Stimulated activated CD8-positive, alpha-beta memory T cell treated with anti-CD3 and anti-CD28 coated beads, Interleukin-2, amount 100 ng/mL, for 48 hours (primary cell): ENCODE measurements at places on chromosomes 6 and 20.

DNA sequence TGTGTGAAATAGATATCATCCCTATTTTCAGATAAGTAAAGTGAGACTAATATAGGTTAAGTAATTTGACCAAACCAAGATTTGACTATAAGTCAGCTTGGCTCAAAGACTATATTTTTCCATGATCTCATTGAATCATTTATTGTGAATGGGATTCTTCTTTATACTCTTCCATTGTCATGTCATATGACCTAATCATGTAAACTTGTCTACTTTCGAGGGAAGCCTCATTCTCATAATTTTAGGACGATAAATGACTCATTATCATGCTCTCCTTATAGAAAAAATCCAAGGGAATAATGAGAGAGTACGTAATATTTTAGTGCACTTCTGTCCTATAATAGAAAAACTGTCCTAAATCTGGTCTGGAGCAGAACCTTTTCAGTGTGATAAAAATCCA is 40.9 kb upstream of the CCN6 start:
- DNase-seq, result no peak

DNA sequence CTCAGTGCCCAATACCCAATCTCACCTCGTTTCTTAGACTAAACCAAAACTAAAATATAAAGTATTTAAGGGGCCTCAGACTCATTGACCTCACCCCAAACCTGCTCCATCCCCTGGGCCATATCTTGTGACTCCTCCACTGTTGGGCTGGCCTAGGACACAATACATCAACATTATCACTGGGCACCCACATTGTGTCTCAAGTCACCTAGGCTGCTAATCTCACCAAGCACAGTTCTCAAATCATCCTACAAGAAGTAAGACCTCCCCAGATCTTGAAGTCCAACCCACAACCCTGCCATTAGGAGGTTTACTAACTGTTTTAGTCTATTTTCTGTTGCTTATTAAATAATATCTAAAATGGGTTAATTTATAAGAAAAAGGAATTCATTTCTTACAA is 96.2 kb downstream of the CRYBG1 start:
- DNase-seq, result no peak

GRCh38 chr6:170545405-170545804 is 7.7 kb downstream of the PSMB1 start:
- no peak for DNase-seq

DNA sequence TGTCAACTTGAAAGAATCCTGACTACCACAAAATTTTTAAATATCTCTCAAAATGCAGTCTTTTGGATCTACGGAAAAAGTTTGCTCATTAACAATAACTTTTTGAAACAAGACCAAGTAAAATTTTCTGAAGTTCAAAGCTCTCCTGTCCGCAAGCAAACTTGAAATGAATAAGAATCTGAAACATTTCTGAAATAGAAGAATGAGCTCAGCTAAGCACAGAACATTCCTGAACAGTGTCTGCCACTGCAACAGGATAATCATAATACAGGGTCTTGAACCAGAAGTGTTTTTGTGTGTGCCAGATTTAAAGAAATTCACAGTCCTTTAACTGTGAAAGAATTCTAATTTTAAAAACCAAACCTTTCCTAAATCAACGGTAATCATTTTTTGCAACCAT is 49.1 kb upstream of the TASP1 start:
- DNase-seq, result no peak

GRCh38 chr6:42901538-42901957 is 14.3 kb upstream of the PTCRA start:
- DNase-seq, result no peak

DNA sequence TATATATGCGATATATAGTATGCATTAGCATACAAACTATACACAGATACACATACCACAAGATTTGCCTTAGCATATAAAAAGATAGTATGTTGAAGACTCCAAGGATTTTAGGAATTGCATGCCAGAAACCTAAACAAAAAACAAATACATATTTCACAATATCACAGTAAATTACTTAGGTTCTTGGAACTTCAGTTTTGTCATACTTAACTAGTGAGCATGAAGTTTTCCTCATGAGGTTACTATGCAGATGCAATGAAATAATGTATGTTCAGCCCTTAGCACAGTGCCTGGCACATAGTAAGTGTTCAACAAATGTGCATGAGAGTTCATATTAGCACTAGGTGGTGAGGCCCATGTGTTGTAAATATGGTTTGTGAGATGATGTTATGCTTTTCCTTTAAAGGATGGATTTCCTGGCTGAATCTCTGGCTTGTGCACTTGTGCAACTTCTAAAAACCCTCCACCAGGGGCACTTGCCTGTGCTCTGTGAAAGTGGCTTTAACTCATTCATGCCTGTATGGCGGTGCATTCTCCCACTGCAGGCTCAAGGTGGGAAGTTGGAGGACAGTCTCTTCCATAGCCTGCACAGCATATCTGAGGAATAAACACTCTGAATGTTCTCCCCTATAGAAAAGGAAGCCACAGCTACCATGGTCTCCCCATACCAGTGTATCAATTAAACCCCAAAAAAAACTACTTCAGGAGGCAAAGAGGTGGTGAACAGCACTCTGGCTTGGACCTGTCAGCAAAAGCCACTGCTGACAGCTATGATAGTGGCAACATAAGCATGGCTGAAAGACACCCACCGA is 624.1 kb upstream of the CDH4 start:
- DNase-seq, result no peak

DNA sequence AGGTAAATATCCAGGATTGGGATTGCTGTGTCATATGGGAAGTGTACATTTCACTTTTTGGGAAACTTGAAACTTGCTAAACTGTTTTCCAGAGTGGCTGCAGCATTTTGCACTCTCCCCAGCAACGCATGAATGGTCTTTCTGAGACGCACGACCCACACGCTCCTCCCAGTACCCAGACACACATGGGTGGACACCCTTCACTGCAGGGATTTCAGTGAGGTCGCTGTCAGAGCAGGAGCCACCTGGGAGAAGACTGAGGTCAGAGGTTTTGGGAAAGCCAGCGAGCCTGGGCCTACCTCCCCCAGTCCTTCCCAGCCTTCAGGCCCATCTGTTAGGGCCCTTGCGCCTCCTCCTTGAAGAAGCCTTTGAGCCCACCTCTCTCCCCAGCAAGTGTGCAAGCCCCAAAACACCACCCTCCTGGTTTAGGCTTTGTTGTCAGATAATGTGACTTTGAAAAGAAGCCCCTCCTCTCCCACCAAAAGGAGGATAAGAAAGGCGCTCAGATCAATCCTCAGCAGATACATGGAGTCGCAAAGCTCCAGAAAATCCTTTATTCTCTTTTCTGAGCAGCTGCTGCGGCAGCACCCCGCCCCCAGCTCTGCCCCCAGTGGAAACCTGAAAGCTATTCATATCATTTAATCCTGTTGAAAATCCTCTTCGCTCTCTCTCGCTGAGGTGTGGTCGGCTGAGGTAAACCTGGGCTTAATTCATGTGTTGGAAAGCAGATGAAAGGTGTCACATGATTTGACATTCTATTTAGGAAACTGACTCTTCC is 12.7 kb upstream of the JAG1 start:
- DNase-seq, result no peak

DNA sequence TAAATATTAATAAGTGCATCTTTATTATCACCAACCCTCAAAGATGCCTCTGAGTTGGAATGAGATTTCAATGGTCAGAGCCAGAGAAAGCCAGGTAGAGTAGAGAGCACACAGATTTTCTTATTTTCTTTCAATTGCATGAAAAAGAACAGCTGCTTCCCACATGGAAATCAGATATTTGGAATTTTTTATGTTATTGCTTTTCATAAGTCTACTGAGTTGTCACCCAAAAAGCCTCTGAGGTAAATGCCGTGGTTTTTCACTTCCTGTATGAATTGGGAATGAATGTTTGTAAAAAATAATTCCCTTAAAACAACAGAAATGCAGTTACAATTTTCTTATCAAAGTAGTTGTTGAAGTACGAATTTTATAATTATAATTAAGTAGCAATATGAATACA is 563.1 kb downstream of the RFPL4B start:
- DNase-seq, result no peak
